ENCODE measurements at places on chromosomes 11 and 22.

GRCh38 chr11:19429108-19429760 is 188.5 kb upstream of the E2F8 start:
- DNase-seq, result no peak

GRCh38 chr22:44937216-44937615 is 72.6 kb downstream of the PHF21B start:
- DNase-seq, result no peak

- DNase-seq, result peak; percentile 34
Observed at GRCh38 chr11:125348674-125349309, 147.3 kb downstream of the FEZ1 start.

DNA sequence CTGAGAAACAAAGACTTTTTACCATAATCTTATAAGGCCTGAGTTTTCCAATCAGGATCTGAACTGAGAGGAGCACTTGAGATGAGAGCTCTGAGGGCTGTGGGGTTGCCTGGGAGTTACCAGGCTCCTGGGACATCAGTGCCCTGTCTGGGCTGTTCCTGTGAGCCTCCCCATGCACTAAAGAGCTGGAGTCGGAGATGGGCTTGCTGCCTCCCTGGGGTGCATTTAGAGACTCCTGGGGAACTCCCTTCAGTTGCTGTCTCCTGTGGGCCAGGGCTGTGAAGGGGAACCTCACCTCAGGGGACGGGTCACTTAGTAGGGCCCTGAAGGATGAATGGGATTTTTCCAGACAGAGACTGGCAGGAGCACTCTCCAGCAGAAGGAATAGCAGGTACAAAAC is 33.3 kb downstream of the KCNC1 start:
- DNase-seq, result no peak

DNA sequence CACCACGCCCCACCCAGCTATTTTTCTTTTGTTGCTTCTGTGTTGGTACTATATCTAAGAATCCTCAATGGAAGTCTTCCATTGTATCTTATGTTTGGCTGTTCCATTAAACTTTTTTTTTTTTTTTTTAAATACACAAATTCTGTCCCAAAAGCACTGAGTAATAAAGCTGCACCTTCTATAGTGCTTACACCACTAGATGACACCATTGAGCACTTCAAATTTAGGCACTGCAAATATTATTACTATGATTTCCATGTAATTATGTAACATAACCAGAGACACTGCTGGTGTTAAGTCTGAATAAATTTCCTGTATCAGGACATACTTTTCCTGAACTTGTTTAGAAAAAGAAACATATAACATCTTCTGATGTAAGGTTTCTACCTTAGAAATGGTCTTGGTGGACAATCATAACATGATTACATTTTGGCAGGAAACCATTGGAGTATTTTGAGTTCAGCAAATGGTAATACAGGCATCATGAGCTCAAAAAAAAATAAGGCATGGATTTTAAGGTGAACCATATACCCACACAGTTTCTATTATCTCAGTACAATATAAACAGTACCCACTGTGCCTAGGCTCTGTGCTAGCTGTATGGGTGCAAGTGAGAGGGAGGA is 110.5 kb downstream of the ATG16L2 start:
- DNase-seq, result no peak

- DNase-seq, result no peak
Observed at GRCh38 chr11:102026217-102026616, 21.0 kb upstream of the CFAP300 start.

GRCh38 chr22:49011379-49011768 is 816.3 kb downstream of the BRD1 start:
- DNase-seq, result no peak

All from stimulated activated CD4-positive, alpha-beta T cell treated with anti-CD3 and anti-CD28 coated beads, Interleukin-15, amount 100 ng/mL, for 1 hour (primary cell).